ENCODE measurements at places on chromosomes 3 and 15.

- DNase-seq = no peak
These were observed 533.2 kb downstream of the GRM7 start for GRCh38 chr3:7393944-7394605.

GRCh38 chr15:78389322-78389721, 48.7 kb upstream of the IREB2 start:
- peak; percentile 26 for DNase-seq

- no peak for DNase-seq
These were observed 66.1 kb upstream of the DLG1 start for GRCh38 chr3:197364410-197365071.

DNA sequence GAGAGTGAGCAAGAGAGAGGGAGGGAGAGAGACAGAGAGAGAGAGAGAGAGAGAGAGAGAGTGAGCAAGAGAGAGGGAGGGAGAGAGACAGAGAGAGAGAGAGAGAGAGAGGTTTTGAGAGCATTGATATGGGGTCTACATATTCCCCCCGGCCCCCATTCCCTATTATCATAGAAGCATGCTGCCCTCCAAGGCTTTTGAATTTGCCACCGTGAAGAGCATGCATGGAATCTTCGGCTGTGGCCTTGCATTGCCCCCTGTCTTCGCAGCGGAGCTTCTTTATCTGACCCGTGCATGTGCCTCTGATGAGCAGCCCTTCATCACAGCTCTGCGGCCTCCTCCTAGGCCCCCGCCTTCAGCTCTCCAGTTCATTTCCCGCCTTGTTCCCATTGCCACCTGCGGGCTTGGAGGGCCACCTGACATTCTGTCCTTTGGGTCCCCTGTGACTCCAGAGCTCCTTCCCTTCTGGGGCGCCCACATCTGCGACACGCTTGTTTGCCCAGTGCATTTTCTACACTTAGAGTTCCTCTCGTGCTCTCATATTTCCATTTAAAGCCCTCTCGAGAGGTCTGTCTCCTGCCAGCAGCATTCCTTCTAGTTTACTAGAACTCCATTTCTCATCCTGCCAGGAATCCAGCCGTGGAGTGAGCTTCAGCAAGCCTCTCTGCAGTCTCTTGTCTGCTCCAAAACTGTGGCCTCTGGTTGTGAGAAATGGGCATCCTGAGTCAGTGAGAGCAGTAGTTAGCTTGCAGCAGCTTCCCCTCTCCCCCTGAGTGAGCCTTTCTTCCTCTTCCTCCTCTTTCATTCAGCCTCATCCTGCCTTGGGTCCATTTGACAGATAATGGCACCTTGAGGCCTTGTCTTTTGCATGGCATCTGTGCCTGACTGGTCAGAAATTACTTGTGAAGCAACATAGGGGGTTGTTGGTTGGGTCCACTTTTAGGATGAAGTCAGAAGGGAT, 25.3 kb downstream of the LPP start:
- no peak for DNase-seq

- peak; percentile 43 for DNase-seq
These were observed 38.9 kb upstream of the SNTN start for GRCh38 chr3:63613561-63613960.

GRCh38 chr3:54772051-54772450, 155.8 kb downstream of the LRTM1 start:
- peak; percentile 29 for DNase-seq

- DNase-seq = no peak
These were observed 14.6 kb upstream of the SNRPA1 start for GRCh38 chr15:101309436-101310160.

- DNase-seq = no peak
These were observed 145.8 kb downstream of the TPRA1 start for GRCh38 chr3:127444761-127445160.

GRCh38 chr15:64251121-64251520, 88.3 kb upstream of the PPIB start:
- no peak for DNase-seq

- DNase-seq = no peak
These were observed 646.0 kb upstream of the CFAP20DC start for GRCh38 chr3:59695860-59696259.

- peak; percentile 14 for DNase-seq
These were observed 6.5 kb upstream of the HPS3 start for GRCh38 chr3:149122721-149123578.

DNA sequence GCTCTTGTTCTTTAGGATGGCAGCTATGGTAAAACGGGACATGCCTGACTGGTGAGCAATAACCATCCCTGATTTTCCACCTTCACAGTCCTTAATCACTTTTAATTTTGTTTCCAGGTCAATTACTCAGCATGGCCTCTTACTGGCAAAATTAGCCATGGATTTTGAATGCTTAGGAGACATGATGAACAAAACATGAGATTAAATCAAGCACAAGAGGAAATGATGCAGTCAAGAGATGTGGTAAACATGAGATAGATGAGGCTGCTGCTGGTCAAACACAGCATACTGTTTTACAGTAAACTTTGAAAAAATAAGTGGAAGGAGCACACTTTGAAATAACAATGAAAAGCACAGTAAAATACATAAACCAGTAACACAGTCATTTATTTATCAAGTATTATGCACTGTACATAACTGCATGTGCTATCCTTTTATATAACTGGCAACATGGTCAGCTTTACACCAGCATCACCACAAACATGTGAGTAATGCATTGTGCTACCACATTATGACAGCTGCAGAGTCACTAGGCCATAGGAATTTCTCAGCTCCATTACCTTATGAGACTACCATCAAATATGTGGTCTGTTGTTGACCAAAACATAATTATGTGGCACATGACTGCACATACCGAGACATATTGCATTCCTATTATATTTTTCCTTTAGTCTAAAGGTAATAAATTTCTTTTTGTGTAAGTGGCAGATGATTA, 30.1 kb upstream of the ZNF502 start:
- peak; percentile 64 for DNase-seq

- no peak for DNase-seq
These were observed 20.0 kb downstream of the ATRIP start for GRCh38 chr3:48466386-48467109.

DNA sequence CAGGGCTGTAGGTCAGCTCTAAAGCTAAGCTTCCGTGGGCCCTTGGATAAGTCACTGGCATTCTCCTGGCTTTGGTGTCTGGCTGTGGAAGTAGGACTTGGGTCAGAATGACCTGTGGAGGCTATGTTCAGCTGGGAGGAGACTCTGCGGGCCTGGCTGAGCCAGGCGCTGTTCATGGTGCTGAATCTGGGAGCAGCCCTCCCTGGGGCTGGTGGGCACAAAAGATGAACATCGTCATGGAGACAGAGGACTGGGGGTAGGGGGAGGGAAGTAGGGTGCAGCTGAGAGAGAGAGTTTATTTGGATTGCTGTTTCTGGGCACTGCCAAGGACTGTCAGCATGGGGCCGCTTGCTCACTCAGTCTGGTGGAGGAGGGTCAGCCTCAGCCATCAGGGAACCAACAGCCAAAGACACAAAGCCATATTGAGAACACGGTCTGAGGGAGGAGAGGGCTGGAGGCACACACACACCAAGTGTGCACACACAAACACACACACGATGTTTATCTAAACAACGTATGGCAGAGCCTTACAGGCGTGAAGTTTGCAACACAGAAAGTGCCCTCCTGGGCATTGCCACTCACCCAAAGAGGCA, 120.7 kb upstream of the LINGO1 start:
- peak; percentile 13 for DNase-seq

- DNase-seq = peak; percentile 14
These were observed 67.8 kb upstream of the ATP10A start for GRCh38 chr15:25930931-25931330.

GRCh38 chr3:149407898-149408297, 30.4 kb upstream of the TM4SF1 start:
- DNase-seq = no peak

- no peak for DNase-seq
These were observed 13.4 kb downstream of the FOXL2NB start for GRCh38 chr3:138960417-138960852.

- no peak for DNase-seq
These were observed 395.7 kb upstream of the RARB start for GRCh38 chr3:25032344-25032743.

DNA sequence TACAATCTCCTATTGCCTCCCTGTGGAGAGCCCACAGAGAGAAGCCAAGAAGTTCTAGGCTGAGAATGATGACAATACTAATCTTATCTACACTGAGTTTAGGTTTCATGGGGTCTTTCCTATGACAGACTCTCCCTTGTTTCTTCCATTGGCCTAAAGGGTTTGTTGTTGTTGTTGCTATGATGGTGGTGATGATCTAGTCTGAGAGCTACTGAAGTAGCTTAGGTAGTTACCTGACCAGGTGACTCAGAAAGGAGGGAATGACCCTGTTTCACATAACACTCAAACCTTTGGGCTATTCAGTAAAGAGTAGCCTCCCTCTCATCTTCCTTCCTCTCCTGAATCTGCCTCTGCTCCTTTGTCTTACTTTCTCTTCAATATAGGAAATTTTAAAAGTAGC, 170.2 kb downstream of the GMNC start:
- DNase-seq = no peak

DNA sequence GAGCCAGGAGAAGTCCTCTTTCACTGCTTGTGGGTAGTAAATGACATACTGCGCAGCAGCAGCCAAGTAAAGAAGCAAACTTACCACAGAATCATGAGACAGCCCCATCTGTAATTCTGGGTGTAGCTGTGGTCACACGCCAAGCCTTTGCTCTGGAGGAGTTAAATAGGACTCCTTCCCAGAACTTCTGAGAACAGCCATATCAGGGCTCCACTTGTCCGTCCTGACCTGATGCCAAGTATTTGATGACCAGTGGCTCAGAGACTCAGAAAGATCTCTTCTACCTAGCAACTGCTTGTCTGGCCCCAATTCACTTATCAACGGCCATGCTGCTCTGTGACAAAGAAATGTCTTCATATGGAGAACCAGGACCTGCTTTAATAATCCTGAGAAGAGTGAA, 20.6 kb upstream of the GOLIM4 start:
- no peak for DNase-seq

- peak; percentile 45 for DNase-seq
These were observed 20.0 kb downstream of the RIOX2 start for GRCh38 chr3:97952280-97952679.

DNA sequence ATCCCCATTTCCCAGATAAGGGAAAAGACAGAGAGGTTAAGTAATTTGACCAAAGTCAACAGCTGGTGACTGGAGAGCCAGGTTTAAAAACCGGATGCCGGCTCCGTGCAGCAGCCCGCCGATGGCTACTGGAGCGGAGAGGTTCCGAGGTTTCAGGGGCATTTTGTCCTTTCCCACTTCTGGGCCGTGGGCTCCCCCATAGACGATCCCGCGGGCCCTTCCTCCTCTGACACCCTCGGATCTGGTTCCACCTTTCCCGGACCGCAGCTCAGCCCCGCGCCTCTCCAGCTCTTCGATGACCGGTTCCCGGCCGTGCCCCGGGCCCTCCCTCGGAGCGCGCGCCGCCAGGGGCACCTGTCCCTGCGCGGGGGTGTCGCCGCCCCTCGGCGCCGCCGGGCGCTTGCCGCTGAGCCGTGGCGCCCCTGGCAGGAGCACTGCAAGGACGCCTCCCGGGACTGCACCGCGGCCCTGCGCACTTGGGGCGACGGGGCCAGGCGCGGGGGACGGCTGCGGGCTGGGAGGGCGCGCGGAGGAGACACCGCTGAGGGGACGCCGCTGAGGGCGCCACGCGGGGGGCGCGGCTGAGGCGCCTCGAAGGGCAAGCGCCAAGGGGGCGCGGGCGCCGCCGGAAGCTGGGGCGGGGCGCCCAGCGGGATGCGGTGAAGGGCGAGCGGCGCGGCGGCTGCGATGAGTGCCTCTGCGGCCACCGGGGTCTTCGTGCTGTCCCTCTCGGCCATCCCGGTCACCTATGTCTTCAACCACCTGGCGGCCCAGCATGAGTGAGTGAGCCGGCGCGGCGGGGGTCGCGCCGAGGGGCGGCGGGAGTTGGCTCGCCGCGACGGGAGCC, at the start of gene TM6SF1:
TM6SF1 (plus strand) TSS at position 652 of the 847 bp plus-strand sequence; CDS start at position 688, 36 bp downstream.
- DNase-seq = peak; percentile 10

- no peak for DNase-seq
These were observed 88.4 kb downstream of the APBA2 start for GRCh38 chr15:28974142-28974541.

DNA sequence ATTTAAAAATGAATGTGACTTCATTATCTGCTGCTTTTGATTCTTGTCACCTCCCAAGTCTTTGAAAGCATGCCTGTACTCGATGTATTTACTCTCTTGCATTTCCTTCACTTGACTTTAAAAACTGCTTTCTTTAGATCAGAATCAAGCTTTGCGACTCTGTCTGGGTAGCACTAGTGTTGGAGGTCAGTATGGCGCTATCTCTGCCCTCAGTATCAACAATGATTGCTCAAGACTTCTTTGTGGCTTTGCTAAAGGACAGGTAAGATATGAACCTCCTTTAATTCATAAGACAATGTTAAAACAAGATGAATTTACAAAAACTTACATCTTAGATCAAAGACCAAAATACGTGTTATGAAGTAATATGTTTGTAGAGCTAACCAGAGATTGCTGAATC, 37.0 kb downstream of the VPS8 start:
- no peak for DNase-seq

- DNase-seq = no peak
These were observed 745.5 kb downstream of the NR2F2 start for GRCh38 chr15:97076011-97076410.

DNA sequence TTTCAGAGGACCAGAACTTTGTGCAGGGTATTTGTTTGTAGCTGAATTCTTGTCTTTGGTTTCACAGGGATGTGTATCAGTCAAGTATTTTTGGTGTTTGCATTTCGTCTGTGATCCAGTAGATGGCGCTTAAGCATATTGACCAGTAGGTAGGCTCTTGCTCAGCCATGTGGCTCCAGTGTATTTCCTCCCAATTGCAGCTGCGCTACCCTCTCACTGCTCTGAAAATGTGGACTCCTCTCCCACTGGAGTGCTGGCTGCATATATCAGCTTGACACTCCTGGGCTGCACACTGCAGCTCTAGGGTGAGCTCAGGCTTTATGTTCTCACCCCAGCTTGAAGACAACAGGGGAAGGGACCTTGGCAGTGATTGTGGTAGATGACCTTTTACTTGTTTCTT, 1264.3 kb upstream of the ALCAM start:
- DNase-seq = peak; percentile 60

DNA sequence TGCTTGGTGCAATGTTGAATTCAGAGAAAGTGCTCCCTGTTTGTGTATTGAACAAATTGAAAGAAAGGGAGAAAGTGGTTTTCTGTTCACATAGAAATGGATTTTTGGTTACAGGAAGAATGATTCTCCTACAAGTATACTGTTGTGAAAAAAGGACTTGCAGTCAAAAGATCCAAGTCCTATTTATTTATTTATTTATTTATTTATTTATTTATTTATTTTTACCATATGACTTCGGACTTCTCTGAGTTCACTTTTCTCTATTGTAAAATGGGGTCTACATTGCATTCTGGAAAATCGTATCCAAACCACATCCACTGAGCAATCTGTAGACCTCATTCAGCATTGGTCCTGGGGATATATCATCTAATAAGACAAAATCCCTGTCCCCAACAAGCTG, 46.1 kb downstream of the STARD5 start:
- DNase-seq = no peak

GRCh38 chr3:148457886-148458285, 239.8 kb upstream of the AGTR1 start:
- DNase-seq = no peak

GRCh38 chr3:61956236-61956635, 394.9 kb downstream of the PTPRG start:
- peak; percentile 73 for DNase-seq

- DNase-seq = peak; percentile 50
These were observed 309.2 kb downstream of the MAGI1 start for GRCh38 chr3:65729555-65729954.

- no peak for DNase-seq
These were observed 389.1 kb upstream of the TPRG1 start for GRCh38 chr3:188782613-188783124.

Data from EL (cell line).